ENCODE measurements at places on chromosomes 3 and 15.

DNA sequence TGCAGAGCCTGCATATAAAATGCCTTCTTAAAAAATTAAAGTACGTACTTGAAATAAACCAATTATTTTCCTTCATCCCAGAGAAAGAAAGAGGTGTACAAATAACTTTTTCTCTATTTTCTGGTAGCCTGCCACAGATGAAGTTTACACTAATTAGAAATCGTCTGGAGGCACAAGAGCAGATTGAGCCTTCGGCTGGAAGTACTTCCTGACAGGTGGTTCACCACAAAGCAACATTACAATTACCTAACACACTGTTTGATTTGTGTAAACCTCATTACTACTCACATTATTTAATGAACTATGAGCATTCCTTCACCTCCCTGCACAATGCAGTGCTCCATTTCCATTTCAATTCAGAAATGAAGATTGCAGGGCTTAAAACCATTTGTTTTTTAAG is 856.1 kb downstream of the SI start:
- no peak for DNase-seq

DNA sequence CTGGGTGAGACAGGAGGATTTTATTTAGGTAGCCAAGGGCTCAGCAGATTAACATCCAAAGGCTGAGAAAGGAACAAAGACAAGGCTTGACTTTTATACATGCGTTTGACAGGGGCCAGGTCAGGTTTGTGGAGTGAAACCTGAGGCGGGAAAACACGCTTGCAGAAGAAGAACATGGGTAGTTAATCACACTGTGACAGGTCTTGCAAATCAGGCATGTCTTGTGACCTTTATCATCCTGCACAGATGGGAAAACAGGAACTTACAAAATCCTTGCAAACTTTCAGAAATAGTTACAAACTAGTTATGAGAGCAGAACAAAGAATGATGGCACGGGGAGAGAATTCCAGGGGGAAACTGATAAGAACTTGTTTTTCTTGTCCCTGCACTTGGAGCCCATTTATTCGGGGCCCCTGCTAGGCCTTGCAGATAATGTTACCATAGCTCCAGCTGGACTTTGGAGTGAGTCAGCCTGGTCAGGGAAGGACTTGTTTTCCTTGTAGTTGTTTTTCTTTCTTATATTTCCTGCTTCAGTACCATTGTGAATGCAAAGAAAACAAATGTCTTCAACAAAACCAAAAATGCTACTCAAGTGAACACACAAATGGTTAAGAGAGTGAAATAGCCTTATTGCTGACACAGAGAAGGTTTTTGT is 965.9 kb upstream of the ROBO1 start:
- DNase-seq, result no peak

- DNase-seq, result no peak
These were observed 3.1 kb downstream of the MST1R start for GRCh38 chr3:49900491-49901153.

- DNase-seq, result no peak
These were observed 45.5 kb downstream of the CHST14 start for GRCh38 chr15:40516322-40516721.

GRCh38 chr3:12638105-12638504 is 25.8 kb downstream of the RAF1 start:
- no peak for DNase-seq

DNA sequence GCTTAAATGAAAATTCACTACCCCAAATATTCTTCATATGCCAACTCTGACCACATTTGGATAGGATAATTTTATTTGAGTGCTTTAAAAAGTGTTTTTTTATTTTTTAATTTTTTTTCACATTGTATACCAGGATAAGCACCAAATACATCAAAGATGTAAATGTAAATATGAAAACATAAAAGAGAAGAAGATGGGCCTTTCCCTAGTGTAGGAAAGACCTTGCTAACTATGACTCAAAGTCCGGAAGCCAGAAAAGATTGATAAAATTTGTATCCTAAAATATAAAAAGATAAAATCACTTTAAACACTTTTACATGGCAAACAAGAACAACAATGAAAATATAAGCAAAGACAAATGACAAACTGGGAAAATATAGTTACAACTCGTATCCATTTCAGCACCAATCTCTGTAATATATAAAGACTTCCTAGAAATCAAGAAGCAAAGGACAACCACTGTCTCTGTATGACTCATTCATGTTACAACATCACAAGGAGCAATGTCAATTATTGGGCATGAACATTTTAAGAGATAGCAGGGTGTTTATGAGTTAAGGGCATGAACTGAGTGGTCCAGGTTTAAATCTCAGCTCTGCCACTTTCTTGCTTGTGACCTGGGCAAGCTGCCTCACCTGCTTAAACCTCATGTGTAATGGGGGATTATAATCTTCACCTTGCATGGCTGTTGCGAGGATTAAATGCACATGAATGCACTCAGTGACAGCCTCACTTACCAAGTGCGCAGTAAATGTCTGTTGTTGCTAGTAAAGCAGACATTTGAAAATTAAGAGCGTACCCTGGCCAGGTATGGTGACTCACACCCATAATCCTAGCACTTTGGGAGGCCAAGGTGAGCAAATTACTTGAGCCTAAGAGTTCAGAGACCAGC is 25.3 kb upstream of the ARHGEF3 start:
- DNase-seq, result no peak

DNA sequence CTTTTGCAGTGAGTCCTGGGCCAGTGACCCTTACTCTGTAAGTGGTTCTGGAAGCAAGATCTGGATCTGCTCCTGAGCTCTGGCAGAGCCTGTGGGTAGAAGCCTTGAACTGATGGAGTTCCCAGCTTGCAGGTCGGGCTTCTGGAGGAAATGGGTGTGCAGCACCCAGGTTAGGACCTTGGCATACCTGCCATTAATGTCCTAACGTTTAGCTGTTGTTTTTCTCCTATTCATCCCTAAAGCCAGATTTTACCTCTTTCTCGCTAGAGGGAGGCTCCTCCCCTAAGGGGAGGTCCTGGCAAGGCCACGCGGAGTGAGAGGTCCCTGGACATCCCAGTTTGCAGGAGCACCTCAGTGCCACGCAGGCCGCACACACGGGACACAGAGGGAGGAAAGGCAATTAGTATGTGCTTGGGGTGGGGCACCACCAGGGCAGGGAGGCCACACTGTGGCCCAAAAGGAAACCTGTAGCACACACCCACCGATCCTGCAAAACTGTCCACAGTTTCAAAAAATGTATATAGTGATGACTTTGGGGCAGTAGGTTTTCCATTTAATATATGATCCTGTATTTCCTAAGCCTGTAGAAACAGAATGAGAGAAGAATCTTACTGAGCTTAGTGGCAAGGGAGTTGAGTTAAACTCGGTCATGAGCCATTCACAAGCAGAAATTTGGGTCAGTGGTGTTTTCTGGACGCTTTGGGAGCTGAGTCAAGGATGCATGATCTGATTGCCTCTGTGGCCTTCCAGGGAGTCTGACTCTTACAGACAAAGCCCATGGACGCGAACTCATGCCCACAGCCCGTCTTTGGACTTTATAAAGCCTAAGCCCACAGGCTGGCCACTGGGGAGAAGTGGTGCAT is 148.7 kb downstream of the LRRK1 start:
- no peak for DNase-seq

GRCh38 chr3:178172121-178172520 is 364.1 kb upstream of the KCNMB2 start:
- DNase-seq, result no peak

- no peak for DNase-seq
These were observed 26.5 kb downstream of the NEO1 start for GRCh38 chr15:73078722-73079121.

DNA sequence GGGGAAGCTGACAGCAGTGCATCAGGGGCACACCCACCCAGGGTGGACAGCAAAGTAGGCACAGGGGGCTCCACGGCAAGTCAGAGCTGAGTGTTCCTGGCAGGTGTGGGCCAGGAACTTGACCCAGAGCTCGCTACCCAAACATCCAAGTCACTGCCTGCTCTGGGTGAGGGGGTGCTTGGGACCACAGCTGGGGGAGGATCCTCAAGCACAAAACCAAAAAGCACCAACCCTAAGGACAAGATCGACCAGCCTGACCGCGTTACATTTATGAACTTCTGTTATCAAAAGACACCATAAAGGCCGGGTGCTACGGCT is 101.2 kb downstream of the CHSY1 start:
- DNase-seq, result no peak

- DNase-seq, result no peak
These were observed 8.9 kb downstream of the ICE2 start for GRCh38 chr15:60469893-60470641.

DNA sequence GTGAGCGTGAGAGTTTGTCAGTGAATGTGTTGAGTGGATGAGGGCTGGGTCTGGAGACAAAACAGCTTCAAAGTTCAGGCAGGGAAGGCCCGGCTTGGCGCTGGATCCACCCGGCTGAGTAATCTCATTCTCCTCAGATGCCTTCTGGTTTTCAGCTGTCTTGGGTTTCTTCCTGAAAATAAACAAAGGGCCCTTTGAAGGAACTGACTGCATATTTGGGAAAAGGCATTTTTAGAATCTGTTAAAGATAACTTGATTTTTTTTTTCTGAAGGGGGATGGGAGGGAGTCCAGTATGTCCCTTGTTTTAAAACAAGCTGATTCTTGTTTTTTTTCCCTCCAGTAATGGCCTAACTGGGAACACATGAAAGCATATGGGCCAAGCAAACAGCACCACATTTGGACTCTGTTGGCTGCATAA is 86.4 kb downstream of the TIGIT start:
- peak; percentile 97 for DNase-seq

DNA sequence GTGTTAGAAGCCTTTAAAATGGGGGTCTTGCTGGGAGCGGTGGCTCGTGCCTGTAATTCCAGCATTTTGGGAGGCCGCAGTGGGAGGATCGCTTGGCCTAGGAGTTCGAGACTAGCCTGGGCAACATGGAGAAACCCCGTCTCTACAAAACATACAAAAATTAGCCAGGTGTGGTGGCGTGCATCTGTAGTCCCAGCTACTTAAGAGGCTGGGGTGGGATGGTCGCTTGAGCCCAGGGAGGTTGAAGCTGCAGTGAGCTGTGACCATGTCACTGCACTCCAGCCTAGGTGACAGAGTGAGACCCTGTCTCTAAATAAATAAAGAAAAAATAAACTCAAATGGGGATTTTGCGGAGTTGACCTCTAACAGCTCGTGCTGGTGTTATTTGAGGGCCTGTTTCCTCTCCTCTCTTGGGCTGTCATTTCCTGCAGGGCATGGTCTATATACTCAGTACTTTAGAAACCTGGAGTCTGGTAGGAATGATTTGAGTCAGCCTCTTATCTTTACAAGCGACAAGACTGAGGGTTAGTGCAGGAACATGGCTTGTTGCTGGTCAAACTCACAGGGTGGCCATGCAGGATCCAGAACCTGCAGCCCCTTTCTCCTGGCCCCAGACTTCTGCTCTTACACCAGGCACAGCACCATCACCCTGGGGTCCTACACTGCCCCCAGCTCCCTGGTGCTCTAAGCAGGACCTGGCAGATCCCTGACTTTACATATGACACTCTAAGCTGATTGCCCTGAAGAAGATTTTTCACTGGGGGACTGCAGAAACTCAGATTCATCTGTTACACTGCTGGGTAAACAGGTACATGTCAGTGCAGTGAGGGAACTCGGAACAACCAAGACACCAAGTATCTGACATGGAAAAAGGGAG is 15.1 kb downstream of the EHD4 start:
- no peak for DNase-seq

GRCh38 chr3:133938770-133939462 is 43.2 kb upstream of the RAB6B start:
- no peak for DNase-seq

- no peak for DNase-seq
These were observed 34.4 kb downstream of the TNK2 start for GRCh38 chr3:195873971-195874370.

DNA sequence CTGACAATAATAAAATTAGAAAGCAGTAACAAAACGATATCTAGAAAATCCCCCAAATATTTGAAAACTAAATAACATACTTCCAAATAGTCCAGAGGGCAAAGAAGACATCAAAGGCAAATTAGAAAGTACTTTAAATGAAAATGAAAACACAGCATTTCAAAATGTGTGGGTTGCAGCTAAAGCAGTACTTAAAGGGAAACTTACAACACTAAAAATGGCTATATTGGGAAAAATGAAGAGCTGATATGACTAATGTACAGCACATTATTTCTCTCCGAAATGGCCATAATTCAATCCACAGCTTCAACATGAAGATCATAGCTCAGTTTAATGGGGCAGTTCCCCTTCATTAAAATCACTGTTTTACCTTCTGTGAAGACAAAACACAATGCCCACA is 71.9 kb downstream of the FBXL22 start:
- DNase-seq, result no peak

GRCh38 chr3:106552351-106553043 is 683.7 kb upstream of the CBLB start:
- DNase-seq, result no peak

DNA sequence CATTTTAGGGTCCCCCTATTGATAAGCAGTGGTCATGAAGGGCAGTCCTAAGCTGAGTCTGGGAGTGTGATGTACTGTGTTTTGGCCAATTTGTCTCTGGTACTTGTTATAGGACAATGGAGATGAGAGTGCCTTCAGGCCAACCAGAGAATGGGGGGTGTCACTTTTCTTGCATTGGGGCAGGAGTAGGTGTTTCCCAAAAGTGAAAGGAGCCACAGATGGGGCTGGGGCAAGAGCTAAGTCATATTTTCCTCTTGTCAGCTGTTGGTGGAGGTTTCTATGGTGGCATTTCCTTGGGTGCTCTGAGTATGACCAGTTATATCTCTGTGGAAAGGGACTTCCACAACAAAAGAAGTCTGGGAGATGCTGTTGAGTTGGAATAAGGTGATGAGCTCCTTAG is 24.7 kb upstream of the BSN start:
- no peak for DNase-seq

DNA sequence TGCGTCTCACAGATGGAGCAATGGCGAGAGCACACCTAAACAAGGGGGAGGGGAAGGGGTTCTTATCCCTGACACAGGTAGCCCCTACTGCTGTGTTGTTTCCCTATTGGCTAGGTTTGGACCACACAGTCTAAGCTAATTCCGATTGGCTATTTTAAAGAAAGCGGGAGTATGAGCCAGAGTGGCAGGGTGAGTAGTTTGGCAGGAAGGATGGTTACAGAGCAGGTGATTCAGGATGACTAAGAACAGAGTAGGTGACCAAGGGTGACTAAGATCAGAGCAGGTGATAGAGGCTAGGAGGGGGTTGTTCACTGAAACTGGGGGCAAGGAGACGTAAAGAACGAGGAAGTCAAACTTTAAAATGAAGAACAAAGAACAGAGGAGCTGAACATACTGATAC is 511.8 kb downstream of the EDEM1 start:
- no peak for DNase-seq

GRCh38 chr15:65494076-65494475 is 23.4 kb downstream of the DPP8 start:
- no peak for DNase-seq

Data from pons (tissue), 1 donor.